ENCODE measurements at places on chromosomes 1 and 21. TPM values are rescaled to one million over a fixed set of nuclear protein-coding genes. Genes with fewer than 3 reads are reported as not detected.

GRCh38 chr1:200535605-200536004 is 84.9 kb downstream of the KIF14 start:
- no peaks in the 10 kb centered on the region for H3K36me3 ChIP-seq
- no peaks in the 10 kb centered on the region for H3K27me3 ChIP-seq
- peak; percentile 49 for DNase-seq
- no peaks in the 10 kb centered on the region for H3K4me1 ChIP-seq
- no peak overlapping the region for H3K4me3 ChIP-seq

Gene PRDM16
- 0.70 TPM for total RNA-seq

Gene CSF1
- 3.2 TPM for total RNA-seq

DNA sequence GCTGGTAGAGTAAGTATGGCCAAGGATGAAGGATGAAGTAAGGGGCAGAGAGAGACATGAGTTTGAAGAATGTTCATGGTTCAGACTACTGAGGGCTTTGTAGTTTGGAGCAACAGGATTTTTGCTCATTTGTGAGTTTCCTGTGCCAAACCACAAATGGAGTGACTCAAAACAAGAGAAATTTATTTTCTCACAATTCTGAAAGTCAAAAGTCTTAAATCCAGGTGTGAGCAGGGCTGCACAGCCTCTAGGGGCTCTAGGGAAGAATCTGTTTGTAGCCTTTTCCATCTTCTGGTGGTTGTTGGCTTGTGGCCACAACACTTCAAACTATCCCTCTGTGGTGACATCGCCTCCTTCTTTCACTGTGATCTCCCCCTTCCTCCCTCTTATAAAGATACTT is 58.9 kb downstream of the RHOU start:
- no peak overlapping the region for H3K27ac ChIP-seq
- no peaks in the 10 kb centered on the region for H3K4me1 ChIP-seq
- no peak overlapping the region for H3K4me3 ChIP-seq
- H3K36me3 ChIP-seq: no peaks in the 10 kb centered on the region
- no peaks in the 10 kb centered on the region for H3K27me3 ChIP-seq

GRCh38 chr1:65214340-65215027 is 66.5 kb downstream of the AK4 start:
- H3K4me3 ChIP-seq: no peak overlapping the region
- H3K27ac ChIP-seq: no peak overlapping the region
- peaks cover 3% of the 10 kb centered on the region for H3K36me3 ChIP-seq

- H3K36me3 ChIP-seq: peaks cover 54% of the 10 kb centered on the region
- H3K4me3 ChIP-seq: no peak overlapping the region
- H3K4me1 ChIP-seq: peaks cover 3% of the 10 kb centered on the region
- no peak for DNase-seq
- no peak overlapping the region for H3K27ac ChIP-seq
Measured at GRCh38 chr1:114126261-114127095, 27.2 kb downstream of the SYT6 start.

- no peak overlapping the region for H3K4me3 ChIP-seq
- no peaks in the 10 kb centered on the region for H3K27me3 ChIP-seq
- DNase-seq: no peak
- H3K27ac ChIP-seq: no peak overlapping the region
- H3K4me1 ChIP-seq: peaks cover 7% of the 10 kb centered on the region
Measured at GRCh38 chr1:160748181-160748877, 9.3 kb downstream of the SLAMF7 start.

Gene H6PD
- 7.6 TPM for total RNA-seq

Gene KIAA0040
- 5.0 TPM for total RNA-seq

Gene HCRTR1
- not detected for total RNA-seq

DNA sequence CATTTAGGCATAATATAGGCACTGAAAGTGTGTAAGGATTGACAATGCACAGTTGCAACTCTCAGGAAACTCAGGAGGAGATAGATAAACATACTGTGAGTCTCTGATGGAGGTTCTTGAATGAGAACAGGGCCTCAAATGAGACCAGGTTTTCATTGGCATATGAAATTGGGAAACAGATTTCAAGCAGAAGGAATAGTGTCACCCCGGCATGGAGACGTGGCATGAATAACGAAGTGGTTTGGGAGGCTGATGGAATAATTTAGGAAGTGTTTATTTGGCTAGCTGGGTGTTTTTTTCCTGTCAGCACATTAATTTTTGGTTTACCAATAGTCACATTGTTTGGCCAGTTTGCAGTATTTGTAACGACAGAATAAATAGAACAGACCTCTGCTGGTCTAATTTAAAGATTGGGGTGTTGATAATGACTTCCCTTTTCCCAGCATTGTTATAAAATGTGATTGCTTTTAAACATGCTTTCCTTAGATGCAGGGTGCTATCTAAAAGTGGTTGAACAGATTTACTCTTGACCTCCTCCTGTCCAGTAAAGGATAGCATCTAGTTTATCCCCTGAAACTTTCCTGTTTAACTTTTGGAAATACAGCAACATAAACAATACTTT is 132.0 kb downstream of the C1orf21 start:
- DNase-seq: no peak
- H3K4me1 ChIP-seq: no peaks in the 10 kb centered on the region
- H3K36me3 ChIP-seq: peaks cover 22% of the 10 kb centered on the region
- no peaks in the 10 kb centered on the region for H3K27me3 ChIP-seq
- H3K27ac ChIP-seq: no peak overlapping the region
- H3K4me3 ChIP-seq: no peak overlapping the region

DNA sequence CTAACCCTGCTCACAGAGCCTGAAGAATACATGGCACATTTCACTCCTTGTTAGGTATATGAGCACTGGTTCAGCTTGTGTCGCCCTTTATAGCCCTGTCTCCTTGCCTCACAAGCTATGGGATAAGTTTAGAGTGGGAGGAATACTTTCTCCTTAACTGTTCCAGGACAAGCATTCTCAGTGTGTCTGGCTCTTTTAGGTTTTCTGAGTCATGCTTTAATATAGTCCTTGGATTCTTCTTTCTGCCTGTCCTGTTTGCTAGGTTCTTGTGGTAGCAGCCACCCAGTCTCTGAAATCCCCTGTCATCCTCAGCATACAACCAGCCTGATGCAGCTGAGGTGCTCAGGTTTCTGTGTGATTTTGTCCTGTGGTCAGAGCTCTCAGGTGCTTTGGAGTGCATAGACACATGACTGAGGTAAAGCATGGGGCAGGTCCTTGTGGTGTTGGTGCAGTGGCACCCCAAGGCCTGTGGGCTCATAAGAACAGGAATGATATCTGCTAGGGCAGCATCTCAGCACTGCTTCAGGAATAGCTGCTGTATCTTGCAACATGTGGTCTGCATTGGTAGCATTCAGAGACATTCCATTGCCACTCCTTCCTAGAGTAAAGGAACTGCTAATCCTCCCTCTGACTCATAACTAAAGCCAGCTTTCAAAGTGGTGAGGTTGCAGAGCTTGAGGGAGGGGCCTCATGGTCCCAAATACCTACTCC is 14.2 kb upstream of the CASQ2 start:
- no peak overlapping the region for H3K4me3 ChIP-seq
- no peaks in the 10 kb centered on the region for H3K27me3 ChIP-seq
- no peaks in the 10 kb centered on the region for H3K4me1 ChIP-seq
- H3K27ac ChIP-seq: no peak overlapping the region
- no peak for DNase-seq

All from H9 (cell line).